ENCODE measurements at places on chromosomes 3 and 15.

- no peak for DNase-seq
Observed at GRCh38 chr15:89121414-89121813, 33.2 kb downstream of the ABHD2 start.

DNA sequence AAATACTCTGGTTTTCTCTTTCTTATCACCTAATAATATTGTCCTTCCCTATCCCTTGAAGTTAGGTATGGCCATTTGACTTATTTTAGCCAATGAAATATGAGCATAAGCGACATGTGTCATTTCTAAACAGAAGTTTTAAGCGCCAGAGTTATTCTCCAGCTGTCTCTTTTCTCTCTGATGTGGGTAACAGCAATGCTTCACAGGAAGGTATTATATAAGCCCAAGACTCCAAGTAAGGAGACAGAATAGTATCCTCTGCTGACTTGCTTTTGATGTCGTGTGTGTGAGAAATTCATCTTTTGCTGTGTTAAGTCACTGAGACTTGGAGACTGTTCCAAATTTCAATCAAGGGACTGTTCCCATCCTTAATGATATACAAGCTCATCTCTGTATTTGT, 224.6 kb upstream of the NECTIN3 start:
- DNase-seq, result no peak

- peak; percentile 18 for DNase-seq
Observed at GRCh38 chr15:51735228-51736010, 2.0 kb downstream of the LYSMD2 start.

GRCh38 chr15:67831363-67831762, 6.1 kb downstream of the SKOR1 start:
- DNase-seq, result no peak

DNA sequence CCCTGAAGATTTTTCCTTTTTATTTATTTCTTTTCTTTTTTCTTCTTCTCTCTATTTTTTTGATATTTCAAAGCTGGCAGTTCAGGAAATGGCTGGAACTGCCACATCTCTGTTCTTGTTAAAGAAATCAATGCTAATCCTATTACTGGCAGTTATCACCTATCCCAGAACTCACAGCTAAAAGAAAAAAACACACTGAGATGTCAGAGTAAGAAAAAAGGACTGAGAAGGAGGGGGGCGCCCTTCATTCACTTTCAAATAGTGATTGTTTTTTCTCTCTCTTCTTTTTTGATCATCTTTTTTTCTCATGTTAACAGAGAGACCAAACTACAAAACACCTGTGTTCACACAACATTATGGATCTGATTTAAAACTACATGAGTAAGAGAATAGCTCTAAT, 337.1 kb downstream of the IL20RB start:
- no peak for DNase-seq

Measured in activated T-cell treated with anti-CD3 and anti-CD28 coated beads, Interleukin-2, amount 50 U/mL, for 4 hours (primary cell).